Mesenteric fat pad (tissue), 1 donor: ENCODE measurements at places on chromosomes 11 and 22.

DNA sequence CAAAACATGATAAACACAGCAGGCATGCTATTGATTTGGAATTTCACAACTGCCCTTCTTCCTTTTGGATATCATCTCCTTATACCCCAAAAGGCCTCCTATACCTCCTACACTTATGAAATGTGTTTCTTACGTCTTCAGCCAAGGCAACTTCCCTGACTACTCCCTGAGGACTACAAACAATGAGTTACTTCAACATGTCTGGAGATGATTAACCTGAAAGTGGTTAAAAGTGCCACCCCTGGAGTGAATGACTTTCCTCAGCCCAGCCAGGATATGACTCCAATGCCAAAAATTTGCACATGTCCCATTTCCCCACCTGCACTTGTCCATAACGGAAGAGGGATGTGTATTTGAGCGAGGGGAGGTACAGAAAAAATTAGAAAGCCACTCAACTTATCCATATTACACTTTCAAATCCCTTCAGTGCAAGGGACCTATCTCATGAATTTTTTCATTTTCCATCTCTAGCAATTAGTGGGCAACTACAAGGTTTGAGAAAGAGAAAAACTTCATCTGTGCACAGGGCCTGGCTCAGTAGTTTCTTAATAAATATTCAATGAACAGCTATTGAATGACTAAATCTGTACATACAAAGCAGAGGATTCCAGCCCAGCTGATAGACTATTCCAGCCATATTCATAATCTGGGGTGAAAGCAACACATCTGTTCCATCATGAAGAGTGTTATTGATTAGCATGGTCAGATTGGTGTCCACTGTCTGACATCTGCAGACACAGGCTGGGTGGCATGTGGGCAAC is 36.8 kb downstream of the KIRREL3 start:
- DNase-seq: no peak

GRCh38 chr11:117299351-117300282 is 8.5 kb downstream of the BACE1-AS start:
- no peak for DNase-seq

- DNase-seq: no peak
Measured at GRCh38 chr11:26510756-26511155, 61.3 kb downstream of the MUC15 start.

- DNase-seq: no peak
Measured at GRCh38 chr11:134146598-134146997, 77.2 kb downstream of the NCAPD3 start.

GRCh38 chr11:1765871-1766718 is 2.4 kb upstream of the CTSD start:
- no peak for DNase-seq

- DNase-seq: no peak
Measured at GRCh38 chr11:124930799-124931198, 5.0 kb downstream of the HEPACAM start.

DNA sequence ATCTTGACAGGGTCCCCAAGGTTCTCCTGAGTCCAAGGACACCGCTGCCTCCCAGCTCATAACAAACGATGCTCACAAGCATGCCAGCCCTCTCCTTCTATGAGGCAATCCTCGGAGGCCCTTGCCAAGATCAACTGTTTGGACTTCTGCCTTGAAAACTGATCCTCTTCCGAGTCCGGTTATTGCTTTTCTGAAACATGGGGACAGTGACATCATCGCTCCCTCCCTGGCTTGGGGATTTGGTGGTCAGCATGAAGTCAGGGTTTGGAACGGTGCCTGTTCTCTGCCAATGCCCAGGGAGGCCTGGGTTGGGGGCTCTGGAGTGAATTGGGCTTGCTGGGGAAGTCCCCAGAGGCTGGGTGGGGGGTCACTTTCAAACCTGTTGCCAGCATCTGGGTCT is 149.3 kb downstream of the FBXO7 start:
- DNase-seq: no peak

DNA sequence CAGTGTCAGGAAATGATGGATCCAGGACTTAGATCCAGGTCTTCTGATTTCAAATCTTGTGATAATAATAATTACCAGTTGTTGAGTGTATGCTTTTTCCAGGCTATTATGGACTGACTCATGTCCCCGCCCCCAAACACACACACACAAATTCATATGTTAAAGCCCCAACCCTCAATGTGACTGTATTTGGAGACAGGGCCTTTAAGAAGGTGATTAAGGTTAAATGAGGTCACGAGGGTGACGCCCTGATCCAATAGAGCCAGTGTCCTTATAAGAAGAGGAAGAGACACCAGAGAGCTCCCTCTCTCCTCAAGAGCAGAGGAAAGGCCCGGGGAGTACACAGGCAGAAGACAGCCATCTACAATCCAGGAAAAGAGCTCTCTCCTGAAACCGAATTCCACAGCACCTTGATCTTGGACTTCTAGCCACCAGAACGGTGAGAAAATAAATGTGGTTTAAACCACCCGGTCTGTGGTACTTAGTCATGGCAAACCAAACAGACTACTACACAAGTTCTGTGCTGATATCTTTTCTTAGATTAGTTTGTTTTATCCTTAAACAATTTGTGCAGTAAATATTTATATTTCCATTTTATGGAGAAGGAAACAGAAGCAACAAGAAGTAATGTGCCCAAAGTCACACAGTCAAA is 8.2 kb downstream of the TMPRSS5 start:
- no peak for DNase-seq

- DNase-seq: no peak
Measured at GRCh38 chr22:23786261-23786710, 480 bp upstream of the SMARCB1 start.

- DNase-seq: no peak
Measured at GRCh38 chr11:85118151-85118550, 509.0 kb downstream of the DLG2 start.

- no peak for DNase-seq
Measured at GRCh38 chr11:2796091-2796490, 89.5 kb downstream of the CDKN1C start.

DNA sequence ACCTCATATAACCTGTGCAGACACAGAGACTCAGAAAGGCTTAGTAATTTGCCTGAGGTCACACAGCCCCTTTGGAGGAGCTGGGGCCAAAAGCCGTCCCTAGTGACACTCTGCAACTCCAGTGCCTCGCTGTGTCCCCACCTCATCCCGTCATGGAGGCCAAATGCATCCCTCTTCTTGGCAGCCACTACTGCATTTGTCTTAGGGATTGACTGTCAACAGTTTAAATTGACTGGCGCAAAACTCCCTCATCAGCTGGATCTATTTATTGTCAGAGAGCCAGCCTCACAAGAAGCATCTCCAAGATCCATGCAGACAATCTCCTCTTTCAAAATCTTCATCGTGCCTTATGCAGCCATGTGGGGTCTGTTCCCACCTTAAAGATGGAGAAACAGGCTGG is 35.7 kb downstream of the ANO1 start:
- DNase-seq: no peak

DNA sequence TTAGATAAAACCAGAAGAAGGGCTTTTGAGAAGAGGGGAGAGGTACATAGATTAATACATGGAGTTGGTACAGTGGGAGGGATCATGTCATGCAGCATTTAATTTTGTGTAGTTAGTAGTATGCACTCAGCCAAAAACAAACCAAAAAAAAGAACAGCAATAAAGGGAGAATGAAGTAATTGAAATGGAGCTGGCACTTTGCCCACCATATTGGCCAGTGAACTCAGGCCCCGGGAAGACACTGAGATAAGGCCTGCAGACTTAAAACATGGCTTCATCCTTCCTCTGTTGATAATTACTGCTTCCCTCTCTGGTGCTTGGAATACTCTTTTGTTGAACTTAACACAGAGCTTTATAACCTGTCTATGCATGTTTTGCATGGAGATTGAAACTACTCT is 3.1 kb downstream of the PANX1 start:
- DNase-seq: no peak

GRCh38 chr11:85947431-85948272 is 92.5 kb downstream of the CCDC83 start:
- no peak for DNase-seq

GRCh38 chr11:45879803-45880686 is 5.4 kb upstream of the MAPK8IP1 start:
- DNase-seq: no peak

DNA sequence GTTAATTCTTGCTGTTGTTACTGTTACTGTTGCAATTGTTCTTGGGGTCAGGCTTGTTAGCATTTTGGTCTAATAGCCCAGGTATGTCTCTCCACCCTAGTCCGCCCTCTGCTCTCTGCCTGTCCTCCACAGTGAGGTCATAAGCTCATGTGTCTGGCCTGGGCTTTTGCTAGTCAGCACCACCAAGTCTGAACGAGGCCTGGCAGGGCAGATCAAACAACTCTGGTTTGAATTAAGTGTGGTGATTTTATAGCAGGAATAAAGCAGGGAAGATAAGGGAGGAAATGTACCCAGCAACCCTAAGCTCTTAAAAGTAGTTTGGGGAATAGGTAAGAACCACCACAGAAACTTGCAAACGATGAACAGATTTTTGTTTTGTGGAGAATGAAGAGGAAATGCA is 98.7 kb downstream of the ABTB2 start:
- no peak for DNase-seq

- no peak for DNase-seq
Measured at GRCh38 chr11:12961615-12962014, 47.5 kb upstream of the RASSF10 start.

DNA sequence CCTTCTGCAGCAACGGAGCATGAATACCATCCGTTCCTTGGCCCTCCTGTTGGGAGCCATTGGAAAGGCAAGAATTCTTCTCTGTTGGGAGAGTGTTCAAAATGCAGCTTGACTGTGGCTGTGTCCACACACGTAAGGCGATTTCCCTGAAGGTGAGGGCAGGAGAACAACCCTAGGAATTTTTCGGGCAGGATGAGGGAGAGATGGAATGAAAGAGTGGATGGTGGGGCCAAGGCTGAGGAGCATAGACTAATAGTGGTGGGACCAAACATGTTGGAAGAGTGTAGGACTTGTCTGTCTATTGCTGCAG is 924.9 kb downstream of the TBC1D22A start:
- DNase-seq: no peak

- no peak for DNase-seq
Measured at GRCh38 chr11:65767406-65767805, 13.4 kb downstream of the AP5B1 start.

DNA sequence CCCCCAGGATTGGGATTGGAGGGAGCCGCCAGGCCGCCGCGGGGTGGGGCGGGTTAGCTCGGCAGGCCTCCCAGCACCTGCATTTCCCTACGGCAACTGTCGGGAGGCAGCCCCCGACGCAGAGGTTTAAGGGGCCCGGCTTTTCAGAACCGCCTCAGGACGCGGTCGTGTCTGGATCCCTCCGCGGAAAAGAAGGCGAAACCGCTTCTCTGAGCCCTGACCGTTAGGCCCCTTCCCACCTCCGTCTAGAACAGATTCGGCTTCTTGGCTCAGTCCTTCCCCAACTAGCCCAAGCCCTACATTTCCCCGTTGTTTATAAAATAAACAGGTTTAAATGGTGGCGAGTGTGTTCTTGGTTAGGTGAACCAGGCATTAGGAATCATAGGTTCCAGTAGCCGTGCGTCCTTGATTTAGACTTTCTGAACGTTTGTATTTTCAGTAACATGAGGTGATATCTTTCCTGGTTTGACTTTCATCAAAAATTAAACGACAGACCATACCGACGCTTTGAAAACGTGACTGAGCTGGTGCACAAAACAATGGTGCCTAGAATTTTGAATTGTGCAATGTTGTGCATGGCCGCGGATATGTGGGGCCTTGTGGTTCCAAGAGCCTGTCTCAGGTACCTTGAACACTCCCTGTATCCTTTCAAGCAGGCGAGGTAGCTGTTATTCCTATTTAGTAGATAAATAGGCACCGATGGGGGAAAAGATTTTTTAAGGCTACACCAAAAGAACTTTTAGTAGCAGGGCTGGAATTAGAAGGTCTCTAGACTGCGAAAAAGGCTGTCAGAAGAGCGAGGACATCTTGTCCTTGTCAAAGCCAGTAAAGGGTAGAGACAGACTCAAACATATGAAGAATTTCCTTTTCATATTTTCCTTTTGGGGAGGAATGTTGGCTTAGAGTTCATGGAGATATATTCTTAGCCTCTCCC is 1.2 kb upstream of the HSPA8 start:
- no peak for DNase-seq

DNA sequence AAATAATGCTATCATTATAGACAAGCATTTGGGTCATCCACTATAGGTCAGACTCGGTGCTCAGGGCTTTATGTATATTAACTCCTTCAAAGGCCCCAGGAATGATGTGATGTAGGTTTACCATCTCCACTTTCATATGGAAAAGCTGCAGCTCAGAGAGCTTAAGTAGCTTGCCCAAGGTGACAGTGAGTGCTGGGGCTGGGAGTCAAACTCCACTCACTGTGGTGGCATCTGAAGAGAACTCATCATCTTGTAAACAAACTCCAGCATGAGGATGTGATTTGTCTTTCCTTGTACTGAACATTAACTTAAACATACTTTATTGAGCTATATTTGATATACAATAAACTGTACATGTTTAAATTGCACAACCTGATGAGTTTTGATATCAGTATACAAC is 25.4 kb downstream of the TENM4 start:
- no peak for DNase-seq
